ENCODE measurements at places on chromosomes 7 and 10.

GRCh38 chr7:32390210-32390609 is 100.0 kb downstream of the LSM5 start:
- DNase-seq = peak; percentile 60

DNA sequence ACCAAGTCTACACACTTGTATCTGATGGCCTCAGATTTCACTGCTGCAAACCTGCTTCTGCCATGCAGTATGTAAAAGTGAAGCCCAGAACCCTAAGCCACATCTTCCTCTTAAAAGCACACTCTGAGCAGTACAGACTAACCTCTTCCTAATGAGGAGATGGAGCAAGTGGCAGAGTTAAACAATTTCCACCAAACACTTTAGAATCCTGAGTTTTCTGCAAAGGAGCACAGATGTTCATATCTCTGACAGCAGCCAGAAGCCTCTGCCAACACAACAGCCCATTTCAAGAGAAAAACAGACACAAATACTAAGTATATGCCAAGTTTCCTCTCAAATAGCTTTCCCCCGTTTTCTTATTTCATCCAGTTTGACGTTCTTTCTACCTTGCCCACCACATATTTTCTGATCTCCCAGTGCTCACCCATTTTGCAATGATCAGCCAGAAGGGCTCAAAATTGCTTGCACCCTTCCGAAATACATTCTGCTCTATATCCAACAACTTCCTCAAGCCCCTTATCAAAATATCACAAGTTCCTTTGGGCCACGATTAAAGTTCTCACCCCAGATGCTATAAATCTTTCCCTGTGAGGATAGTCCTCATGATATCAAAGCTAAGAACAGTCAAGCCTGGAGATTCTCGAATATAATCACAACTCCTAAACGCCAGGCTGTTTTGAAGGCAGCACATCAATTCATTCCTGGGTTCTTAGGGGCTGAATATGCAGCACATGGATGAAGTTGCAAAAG is 27.5 kb downstream of the ELMO1 start:
- DNase-seq = no peak

GRCh38 chr7:140142031-140142430 is 34.8 kb downstream of the KDM7A start:
- no peak for DNase-seq

- DNase-seq = peak; percentile 50
Measured at GRCh38 chr10:27699776-27700175, 45.8 kb downstream of the MKX start.

GRCh38 chr7:13841284-13841683 is 148.2 kb downstream of the ETV1 start:
- peak; percentile 56 for DNase-seq

- DNase-seq = no peak
Measured at GRCh38 chr7:24707988-24708615, 49.2 kb downstream of the GSDME start.

GRCh38 chr7:2163600-2164555 is 68.9 kb downstream of the MAD1L1 start:
- DNase-seq = no peak

- DNase-seq = no peak
Measured at GRCh38 chr10:79152423-79152817, 83.7 kb downstream of the ZMIZ1 start.

DNA sequence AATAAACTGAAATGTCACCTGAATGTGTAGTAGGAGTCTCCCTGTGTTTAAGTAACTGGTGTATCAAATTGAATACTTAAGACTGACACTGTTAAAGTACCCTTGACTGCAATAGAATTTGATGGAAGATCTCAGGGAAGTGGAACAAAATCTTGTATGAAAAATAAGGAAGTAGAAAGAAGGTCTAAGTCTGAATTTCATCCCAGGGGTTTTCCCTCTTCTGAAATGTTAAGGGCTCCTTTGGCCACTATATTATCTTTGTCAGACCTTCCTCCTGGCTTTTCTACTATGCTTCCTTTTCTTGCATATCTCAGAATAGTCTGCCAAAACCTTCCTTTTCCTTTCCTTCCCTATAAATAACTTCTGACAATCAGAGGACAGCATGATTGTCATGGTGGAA is 59.6 kb downstream of the BLNK start:
- no peak for DNase-seq

DNA sequence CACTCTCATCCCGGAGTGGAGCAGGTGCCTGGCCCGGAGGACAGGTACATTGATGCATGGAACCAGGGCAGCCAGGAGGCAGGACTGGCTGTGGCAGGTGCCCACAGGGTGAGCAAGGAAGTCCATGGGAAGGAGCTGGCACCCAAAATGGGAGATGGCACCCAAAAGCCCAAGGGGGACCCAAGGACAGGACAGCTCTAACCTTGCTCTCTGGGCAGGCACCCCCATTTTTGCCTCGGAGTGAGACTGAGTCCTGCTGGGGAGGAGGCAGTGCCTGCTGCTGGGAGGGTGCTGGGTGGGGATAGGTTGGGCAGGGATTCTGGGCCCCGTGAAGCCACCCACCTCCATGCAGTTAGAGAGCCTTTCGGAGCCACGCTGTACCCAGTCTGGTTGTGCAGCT is 234.5 kb downstream of the TCERG1L start:
- no peak for DNase-seq

- peak; percentile 9 for DNase-seq
Measured at GRCh38 chr10:10497245-10497644, 520.4 kb upstream of the CELF2 start.

GRCh38 chr7:148672041-148672440 is 26.7 kb upstream of the CUL1 start:
- no peak for DNase-seq

DNA sequence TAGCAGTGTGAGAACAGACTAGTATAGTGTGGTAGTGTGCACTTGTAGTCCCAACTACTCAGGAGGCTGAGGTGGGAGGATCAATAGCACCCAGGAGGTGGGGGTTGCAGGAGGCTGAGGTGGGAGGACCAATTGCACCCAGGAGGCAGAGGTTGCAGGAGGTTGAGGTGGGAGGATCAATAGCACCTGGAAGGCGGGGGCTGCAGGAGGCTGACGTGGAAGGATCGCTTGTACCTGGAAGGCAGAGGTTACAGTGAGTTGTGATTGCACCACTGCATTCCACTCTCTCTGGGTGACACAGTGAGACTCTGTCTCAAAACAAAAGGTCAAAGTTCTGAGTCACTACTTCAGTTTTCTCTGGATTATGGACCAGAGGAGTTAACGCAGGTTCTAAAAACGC is 22.6 kb upstream of the DIP2C start:
- no peak for DNase-seq

- peak; percentile 73 for DNase-seq
Measured at GRCh38 chr10:71462062-71462935, 65.6 kb downstream of the CDH23 start.

DNA sequence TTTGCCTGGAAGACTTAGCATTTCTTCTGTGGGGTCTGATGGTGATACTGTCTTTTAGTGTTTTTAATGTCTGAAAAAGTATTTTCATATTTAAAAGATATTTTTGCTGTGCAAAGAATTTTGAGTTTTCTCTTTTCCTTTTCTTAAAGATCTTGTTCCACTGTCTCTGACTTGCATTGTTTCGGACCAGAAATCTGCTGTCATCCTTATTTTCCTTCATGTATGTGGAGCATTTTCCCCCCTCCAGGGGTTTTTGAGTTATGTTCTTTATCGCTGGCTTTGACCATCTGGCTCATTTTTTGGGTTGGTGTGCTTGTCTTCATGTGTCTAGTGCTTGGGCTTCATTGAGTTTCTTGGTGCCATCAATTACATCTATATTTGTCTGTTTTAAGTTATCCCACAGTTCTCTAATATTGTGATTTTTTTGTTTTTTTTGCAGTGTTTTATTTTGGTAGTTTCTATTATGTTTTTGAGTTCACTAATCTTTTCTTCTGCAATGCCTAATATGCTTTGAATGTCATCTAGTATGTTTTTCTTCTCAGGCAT is 119.9 kb downstream of the MGMT start:
- peak; percentile 14 for DNase-seq

- DNase-seq = no peak
Measured at GRCh38 chr7:15783987-15784693, 97.7 kb upstream of the MEOX2 start.

DNA sequence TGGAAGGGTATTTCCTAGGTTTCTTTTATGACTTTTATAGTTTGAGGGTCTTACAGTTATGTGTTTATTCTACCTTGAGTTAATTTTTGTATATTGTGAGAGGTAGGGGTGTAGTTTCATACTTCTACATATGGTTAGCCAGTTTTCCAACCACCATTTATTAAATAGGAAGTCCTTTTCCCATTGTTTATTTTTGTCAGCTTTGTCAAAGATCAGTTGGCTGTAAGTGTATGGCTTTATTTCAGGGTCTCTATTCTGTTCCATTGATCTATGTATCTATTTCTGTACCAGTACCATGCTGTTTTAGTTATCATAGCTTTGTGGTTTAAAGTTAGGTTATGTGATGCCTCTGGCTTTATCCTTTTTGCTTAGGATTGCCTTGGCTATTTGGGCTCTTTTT is 71.9 kb upstream of the CC2D2B start:
- no peak for DNase-seq

DNA sequence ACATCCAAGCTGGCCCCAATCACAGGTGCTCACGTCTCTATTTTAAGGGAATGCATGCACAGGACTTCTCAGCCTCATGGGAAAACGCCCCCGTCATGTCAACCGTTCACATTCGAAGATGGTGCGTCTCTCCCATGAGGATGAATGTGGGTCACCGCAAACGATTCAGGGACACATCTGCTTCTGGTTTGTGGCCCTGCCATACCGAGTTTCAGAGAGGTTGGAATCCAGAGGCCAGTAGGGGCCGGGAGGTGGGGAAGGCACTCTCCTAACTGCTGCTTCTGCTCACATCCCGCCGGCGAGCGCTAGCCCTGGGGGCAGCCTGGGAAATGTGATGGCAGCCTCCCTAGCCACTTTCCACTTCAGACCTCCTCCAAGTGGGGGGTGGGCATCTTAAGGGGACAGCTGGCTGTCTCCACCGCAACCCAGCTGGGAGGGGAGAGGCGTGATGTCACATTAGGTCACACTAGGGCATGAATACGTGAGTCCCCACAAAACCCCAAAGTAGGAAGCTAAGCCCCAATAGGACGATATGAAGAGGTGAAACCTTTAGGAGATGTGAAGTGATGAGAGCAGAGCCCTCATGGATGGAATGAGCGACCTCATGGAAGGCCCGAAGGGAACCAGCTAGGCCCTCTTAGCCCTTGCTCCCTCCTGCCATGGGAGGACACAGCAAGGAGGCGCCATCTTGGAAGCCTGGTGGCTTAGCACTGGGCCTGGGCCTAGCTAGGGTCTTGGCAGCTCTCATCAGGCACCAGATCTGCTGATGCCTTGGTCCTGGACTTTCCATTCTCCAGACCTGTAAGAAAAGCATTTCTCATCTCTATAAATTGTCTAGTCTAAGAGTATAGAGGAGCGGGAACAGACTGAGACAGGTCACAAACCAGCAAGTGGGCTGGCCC is 107.8 kb downstream of the TCERG1L start:
- DNase-seq = no peak

GRCh38 chr7:75798770-75799169 is 14.8 kb downstream of the CCL24 start:
- peak; percentile 28 for DNase-seq

DNA sequence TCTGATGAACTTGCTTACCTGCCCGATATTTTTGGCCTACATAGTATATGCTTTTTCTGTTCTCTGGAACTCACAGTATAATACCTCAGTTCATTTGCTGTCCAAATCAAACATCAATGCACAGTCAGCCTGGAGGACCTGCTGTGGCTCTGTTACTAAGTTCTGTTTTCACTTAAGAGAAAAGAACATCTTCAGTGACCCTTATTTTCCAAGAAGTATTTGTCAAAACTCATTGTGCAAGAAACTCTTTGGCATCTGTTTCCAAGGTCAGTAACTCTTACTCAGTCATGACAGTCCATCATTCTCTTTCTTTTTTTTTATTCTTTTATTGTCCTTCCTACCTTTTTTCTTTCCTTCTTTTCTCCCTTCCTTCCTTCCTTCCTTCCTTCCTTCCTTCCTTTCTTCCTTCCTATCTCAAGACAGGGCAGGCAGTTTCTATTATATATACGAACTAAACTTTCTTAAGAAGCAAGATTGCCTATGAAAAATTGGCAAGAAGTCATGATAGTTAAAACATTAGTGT is 37.8 kb upstream of the SEM1 start:
- DNase-seq = no peak

- peak; percentile 52 for DNase-seq
Measured at GRCh38 chr10:66505003-66505657, 420.7 kb upstream of the LRRTM3 start.

DNA sequence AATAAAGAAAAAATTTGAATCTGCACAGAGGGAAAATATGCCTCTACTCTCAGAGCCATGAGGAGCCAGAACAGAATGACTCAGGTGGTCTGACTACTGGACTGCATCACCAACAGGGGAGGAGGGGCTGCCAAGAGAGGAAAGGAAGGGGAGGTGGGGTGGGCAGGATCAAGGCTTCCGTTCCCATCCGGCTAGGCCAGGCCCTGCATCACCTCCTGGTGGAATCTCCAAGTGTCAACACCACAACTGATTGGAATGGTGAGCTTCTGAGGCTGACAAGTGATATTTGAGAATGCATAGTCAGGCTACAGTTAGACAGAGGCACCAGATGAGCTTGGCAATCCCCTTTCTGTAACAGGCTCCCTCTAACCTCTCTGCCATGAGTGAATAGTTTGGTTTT is 10.4 kb upstream of the GPR26 start:
- no peak for DNase-seq

DNA sequence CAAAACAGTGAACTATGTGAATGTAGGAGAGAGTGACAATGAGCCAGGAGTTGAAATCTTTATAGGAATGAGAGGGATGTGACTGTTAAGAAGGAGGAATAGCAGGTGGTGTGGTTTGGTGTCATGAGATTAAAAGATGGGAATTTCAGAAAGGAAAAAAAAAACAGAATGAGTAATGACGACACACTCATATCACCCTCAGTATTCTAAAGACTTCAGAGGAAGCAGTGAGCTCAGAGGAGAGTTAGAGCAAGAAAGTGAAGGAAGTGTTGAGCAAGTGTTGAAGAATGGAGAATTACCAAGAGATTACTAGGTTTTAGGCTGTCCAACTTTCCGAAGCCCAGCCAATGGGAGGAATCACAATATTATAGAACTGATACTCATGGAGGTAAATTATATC is 220.5 kb upstream of the HGF start:
- no peak for DNase-seq

DNA sequence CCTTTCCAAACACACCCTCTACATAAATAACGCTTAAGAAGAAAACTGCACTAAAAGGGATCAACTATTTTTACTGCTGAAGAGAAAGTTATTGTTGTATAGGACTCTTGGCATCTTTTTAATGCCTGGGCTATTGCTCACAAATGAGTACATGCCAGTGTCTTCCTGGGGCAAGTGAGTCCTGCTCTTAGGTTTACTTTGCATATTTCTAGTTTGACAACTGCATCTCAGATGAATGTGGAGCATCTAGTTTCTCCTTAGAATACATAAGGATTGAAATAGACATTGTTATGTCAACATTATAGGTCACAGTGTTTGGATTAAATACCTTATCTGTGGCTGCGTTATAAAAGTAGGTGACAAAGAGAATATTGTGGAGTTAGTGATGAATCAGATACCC is 44.5 kb downstream of the PSMC2 start:
- DNase-seq = no peak

DNA sequence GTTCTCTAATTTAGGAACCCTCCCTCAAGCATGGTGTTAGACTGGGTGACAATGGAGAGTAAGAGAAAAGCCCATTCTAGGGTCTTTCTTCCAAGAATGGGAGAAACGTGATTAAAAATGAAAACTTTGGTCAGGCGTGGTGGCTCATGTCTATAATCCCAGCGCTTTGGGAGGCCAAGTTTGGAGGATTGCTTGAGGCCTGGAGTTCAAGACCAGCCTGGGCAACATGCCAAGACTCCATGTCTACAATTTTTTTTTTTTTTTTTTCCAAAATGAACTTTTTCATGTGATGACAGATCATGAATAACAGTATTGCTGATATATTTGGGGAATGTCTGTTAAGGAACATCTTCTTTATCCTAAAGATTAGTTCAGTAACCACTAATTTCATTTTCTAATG is 194.6 kb downstream of the MLLT10 start:
- no peak for DNase-seq
